ENCODE measurements at places on chromosomes 13 and 19.

DNA sequence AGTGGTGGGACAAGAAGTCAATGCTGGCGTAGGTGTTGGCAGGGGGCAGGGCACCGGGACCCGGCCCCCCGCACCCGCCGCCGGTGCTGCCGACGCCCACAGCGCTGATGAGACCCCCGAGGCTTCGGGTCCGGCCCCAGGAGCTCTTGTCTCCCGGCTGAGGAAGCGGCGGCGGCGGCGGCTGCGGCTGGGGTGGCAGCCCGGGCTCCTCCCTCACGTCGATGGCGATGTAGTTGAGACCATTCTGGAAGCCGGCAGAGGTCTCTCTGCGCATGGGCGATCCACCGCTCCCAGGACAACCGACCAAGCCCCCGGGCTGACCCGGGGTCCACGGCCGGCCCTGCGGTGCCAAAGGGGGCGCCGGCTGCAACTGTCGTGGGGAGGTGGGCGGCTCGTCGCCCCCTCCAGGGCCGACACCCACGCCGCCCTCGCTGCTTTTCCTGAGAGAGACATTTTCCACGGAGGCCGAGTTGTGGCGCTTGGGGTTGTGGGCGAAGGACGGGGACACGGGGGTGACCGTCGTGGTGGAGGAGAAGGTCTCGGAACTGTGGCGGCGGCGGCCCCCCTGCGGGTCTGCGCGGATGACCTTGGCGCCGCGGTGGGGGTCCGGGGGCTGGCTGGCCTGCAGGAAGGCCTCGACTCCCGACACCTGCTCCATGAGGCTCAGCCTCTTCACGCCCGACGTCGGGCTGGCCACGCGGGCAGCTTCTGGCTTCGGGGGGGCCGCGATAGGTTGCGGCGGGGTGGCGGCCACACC is 4.1 kb downstream of the IRS2 start:
- DNase-seq = no peak

GRCh38 chr19:18308051-18308947 is 14.6 kb downstream of the LSM4 start:
- DNase-seq = no peak

- no peak for DNase-seq
Observed at GRCh38 chr19:29596885-29597525, 9.1 kb upstream of the POP4 start.

- DNase-seq = no peak
Observed at GRCh38 chr19:6384381-6384780, 8.6 kb downstream of the GTF2F1 start.

- no peak for DNase-seq
Observed at GRCh38 chr19:5002143-5002542, 33.2 kb downstream of the KDM4B start.

- no peak for DNase-seq
Observed at GRCh38 chr13:68813180-68813796, 1294.3 kb upstream of the ATXN8OS start.

DNA sequence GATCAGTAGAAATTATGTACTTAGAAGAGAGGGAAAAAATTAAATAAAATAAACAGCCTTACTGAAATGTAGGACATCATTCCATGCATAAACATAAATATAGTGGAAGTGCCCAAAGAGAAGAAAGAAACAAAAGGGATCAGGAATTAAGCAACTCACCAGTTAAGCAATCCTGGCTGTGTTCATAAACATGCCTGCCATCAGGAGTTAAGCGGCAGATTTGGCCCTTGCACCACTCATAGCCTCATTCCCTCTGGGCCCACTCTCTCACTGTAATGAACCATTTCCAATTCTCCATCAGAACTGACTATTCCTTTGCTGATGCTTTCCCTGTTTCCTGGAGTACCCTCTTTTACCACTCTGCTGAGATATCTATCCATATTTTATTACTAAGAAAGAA is 281.4 kb downstream of the LHFPL6 start:
- no peak for DNase-seq

DNA sequence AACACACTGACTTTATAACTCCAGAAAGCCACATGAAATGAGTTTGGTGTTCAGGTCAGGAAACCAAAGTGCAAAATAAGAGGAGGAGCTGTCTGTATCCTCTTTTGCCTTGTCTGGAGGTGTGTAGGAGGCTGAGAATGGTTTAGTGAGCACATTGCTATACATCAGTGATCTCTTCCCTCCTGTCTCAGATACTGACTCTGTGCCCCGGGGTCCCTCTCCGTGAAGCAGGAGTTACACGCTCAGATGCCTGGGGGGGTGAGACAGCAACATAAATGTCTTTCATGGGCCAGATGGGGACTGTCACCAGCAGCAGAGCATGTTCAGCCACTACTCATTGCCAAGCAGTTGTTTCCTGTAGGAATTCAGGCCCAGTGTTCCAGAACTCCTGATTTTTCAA is 285.4 kb downstream of the ATP8A2 start:
- no peak for DNase-seq
